ENCODE measurements at places on chromosomes 1 and 21.

GRCh38 chr1:71770121-71770520 lies 512.2 kb downstream of the NEGR1 start:
- DNase-seq = no peak

DNA sequence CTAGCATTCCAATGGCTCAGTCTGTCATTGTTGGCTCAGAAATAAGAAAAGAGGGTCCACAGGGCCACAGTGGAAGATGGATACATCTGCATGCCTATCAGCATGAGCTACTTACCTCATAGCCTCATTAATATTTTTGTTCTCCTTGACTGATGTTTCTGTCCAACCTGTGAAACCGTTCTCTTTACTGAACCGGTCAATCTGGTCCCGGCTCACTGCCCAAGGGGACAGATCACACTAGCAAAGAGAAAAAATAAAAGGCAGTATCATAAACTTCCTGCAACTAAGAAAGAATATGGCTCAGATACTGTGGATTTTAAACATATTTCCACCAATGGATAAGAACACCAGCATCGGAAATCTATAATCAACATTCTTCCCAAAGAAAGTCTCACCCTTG lies 4.7 kb downstream of the RAB29 start:
- no peak for DNase-seq

DNA sequence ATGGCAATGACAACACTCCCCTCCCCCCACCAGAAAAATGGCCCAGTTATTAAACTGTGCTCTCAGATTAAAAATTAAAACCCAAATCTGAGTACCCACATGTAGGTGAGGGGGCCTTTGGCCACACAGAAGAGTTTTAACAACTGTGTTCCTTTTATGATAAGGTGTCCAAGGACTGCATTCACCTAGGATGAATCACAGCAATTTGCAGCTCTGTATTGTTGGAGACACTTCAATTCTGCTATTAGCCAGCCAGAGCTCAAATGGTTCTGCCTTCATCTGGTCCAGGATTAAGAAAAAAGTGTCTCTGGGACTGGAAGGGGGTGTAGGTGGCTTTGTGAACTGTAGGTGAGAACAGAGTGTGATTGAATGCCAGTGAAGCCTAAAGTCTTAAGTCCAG lies 43.3 kb upstream of the DIRAS3 start:
- DNase-seq = no peak

- DNase-seq = no peak
Observed at GRCh38 chr1:17188217-17188616, 16.7 kb upstream of the PADI1 start.

GRCh38 chr1:41859686-41860085 lies 59.0 kb downstream of the HIVEP3 start:
- no peak for DNase-seq

DNA sequence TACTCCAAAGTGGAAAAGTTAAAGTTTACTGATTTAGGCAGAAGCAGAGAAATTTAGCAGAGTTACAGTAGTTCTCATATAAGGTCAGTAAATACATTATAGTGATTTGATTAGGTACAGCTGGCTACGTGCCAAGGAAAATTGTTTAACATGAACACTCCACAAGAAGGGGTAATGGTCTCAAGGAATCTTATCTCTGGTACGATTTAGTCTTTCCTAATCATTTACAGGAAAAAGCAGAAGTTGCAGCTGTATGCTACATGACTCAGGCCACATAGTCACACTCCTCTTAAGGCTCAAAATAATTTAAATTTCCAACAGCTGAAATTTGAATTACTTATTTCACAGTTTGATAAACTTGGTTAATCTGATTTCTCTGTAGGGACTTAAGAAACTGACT lies 36.9 kb upstream of the OR2B11 start:
- no peak for DNase-seq

DNA sequence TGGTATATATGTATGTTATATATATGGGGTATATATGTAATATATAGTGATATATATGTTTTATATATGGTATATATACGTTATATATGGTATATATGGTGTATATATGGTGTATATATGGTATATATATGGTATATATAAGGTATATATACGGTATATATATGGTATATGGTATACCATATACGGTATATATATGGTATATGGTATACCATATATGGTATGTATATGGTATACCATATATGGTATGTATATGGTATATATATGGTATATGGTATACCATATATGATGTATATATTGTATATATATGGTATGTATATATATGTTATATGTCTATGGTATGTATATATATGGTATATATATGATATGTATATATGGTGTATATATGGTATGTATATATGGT lies 447.7 kb upstream of the USP24 start:
- DNase-seq = no peak
